ENCODE measurements at places on chromosomes 2 and 18.

DNA sequence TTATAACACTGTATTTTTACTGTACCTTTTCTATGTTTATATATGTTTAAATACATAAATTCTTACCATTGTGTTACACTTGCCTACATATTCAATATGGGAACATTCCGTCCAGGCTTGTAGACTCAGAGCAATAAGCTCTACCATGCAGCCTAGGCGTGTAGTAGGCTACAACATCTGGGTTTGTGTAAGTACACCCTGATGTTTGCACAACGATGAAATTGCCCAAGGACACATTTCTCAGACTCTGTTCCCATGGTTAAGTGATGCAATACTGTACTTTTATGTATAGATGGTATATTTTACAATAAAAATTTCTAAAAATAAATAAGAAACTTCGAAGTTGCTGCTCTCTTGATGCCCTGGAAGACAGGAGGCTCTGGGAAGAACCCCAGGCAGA, 38.4 kb downstream of the YPEL5 start:
- peak; percentile 95 for DNase-seq

- DNase-seq, result no peak
Observed at GRCh38 chr2:103383541-103383940, 621.7 kb downstream of the TMEM182 start.

DNA sequence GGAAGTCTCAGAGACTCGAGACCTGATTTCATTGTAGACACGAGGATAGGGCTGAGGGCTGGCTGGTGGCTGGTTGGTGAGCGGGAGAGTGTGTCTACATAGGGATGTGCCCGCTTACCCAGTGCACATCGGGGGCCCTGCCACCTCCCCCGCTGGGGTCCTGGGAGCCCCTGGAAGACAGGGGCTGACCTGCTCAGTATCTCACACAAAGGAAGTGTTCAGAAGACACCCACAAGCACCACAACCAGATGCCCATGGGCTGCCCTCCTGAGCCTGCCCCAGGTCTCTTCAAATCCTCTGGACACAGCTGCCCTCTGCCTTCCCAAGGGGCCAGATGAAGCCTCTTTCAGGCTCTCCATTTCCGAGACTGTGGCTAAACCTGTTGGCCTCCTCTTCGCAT, 43.1 kb downstream of the MYCN start:
- no peak for DNase-seq

DNA sequence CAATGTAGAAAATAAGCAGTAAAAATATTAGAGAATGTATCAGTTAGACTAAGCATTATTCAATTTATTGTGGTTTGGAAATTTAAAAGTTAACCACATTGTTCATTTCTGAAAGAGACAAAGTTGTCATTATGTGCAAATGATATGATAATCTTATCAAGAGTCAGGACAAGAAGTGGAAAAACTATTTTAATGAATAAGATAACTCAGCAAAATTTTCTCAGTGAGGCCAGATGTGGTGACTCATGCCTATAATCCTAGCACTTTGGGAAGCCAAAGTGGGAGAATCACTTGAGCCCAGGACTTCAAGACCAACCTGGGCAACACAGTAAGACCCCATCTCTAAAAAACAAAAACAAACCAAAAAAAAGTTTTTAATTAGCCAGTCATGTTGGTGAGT, 39.5 kb upstream of the CERS6 start:
- DNase-seq, result no peak

GRCh38 chr18:24814521-24814920, 354.1 kb downstream of the HRH4 start:
- no peak for DNase-seq

GRCh38 chr18:12361770-12362378, 15.2 kb downstream of the AFG3L2 start:
- DNase-seq, result no peak

GRCh38 chr18:54742659-54743604, 85.3 kb upstream of the RAB27B start:
- peak; percentile 3 for DNase-seq

DNA sequence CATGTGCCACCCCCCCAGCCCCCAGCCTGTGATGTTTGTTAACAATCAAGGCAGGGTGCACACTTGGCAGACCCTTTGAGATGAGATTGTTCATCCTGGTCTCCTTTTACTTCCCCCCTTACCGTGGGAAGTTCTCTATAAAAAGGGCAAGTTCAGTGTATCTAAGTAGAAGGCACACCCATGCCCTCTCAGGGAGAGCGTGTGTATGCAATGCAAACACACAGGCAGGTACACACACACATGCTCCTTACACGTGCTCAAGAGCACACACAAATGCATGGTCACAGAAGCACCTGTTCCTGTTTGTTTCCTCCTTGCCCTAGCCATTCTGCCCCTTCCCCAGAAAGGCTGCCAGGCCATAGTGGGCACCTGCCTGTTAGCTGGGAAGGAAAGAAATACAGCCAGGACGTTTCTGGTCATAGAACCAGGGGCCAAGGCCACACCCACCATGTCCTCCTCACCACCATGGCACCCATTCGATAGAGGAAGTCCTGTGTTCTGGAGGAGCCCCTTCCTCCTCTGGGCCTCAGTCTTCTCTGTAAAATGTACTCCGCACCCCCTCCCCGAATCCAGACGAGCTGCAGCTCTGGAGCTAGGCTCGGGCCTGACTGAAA, 3.1 kb downstream of the ATOH8 start:
- DNase-seq, result no peak

GRCh38 chr2:233079953-233080835, 20.1 kb downstream of the INPP5D start:
- DNase-seq, result no peak

- no peak for DNase-seq
Observed at GRCh38 chr18:2508678-2509077, 62.6 kb downstream of the METTL4 start.

- DNase-seq, result peak; percentile 39
Observed at GRCh38 chr18:23617412-23618014, 31.2 kb upstream of the NPC1 start.

GRCh38 chr2:69209482-69209881, 177.5 kb downstream of the GFPT1 start:
- no peak for DNase-seq

GRCh38 chr2:76977846-76978727, 544.1 kb downstream of the LRRTM4 start:
- no peak for DNase-seq

GRCh38 chr2:178074123-178075005, 1.8 kb upstream of the PDE11A start:
- peak; percentile 9 for DNase-seq

GRCh38 chr2:37664231-37664643, 7.2 kb downstream of the CDC42EP3 start:
- peak; percentile 70 for DNase-seq

DNA sequence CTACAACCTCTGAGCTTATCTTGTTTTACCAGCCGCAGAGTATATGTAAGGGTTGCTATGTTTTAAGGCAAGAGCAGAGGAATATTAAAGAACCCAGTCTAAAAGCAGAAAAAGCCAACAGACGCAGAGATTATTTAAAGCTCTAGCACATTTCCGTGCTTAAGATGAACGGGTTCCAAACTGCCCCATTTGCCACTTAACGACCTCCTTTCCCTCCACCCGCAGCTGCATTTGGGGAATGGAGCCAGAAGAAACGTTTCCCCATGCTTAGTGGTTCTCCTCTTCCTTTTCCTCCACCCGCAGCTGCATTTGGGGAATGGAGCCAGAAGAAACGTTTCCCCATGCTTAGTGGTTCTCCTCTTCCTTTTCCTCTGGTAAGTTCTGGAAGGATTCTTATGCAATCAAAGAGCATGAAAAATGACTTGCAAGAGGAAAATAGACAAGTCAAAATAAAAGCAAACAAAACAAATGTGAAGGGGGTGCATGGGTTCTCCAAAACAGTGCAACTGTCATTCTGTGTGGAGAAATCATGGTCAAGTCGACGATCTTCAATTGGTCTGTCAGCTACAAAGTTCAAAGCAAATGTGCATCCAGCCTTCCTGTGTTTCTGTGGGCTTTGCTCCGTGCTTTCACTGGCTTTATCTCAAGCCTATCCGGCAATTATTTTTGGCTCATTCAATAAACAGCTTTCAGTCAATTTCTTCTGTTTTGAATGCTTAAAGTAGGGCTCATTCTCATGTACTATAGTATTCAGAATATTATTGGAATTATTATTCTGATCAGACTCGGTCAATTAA, 57.8 kb downstream of the DIPK1C start:
- DNase-seq, result peak; percentile 7

GRCh38 chr2:128314348-128315121, 4.1 kb downstream of the HS6ST1 start:
- DNase-seq, result no peak

DNA sequence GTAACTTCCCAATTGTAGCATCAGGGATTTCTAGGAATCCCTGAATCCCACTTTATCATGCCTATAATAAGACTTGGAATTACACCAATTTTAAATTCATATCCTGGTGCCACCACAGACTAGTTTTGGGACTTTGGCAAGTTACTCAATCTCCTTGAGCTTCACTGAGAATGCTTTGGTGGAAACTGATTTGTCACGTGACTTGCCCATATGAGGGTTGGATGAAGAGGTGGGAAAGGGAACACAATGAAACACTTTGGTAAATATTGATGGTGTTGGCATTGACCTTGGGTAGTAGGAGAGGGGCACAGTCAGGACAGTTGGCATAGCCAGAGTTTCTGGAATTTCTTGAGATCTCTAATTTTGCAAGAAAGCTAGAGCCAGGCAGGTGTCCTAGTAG, 452.2 kb downstream of the SLC4A3 start:
- no peak for DNase-seq

DNA sequence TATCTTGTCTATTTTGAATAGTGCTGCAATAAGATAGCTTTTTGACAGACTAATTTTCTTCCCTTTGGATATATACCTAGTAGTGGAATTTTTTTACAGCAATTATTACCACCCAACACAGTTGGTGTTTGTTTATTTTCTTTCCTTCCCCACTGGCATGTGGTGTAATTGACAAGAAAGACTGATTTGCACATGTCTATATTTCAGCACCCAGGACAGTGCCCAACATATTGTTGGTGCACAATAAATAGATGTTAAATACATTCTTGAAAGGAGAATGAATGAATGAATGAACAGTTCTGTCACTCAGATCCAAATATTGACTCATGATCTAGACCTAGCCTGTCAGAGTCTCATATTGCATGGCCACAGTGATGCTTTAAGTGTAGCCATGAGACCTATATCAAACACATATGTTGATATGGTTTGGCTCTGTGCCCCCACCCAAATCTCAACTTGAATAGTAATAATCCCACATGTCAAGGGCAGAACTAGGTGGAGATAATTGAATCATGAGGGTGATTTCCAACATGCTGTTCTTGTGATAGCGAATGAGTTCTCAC, 538.2 kb downstream of the NYAP2 start:
- peak; percentile 2 for DNase-seq

DNA sequence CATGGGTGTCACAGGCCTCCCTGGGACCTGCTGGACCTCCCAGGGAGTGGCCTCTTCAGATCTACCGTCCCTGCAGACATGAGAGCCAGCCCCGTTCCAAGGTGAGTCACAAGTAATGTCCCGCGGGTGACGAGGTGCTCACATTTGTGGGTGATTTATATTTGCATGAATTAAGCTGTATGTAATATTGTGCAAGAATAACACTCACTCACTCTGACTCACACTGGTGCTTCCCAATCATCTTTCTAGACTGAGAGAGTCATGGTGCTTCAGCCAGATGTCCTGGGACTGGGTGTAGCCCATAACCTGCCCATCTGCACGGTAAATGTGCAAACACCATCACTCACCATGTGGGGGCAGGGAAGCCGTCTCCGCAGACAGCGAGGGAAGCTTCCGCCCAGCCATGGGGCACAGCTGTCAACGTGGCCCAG, 347.5 kb upstream of the SALL3 start:
- DNase-seq, result peak; percentile 45

DNA sequence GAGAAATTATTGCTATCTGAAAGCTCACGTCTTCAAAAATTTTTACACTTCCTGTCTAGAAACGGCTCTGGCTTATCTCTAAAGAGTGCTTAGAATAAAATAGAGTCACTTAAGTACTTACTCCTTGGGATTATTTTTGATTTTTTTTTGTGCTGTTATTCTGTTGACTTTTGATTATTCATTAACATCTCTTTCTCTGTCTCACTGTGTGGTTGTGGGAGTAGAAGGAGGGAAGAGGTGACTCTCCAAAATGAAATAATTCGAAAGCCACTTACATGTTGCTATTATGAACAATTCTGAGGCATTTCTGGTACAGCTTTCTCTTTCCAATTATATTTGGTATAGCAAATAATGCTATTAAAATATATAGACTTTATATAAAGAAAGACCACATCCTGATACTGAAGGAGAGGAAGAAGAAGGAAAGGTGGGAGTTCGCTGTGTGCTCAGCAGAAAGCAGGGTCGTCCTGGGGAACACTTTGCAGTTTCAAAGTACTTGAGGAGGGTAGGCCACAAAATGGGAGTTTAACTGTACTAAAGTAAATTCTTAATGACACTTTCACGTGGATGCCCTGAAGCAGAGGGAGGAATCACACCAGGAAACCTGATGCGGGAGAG, 9.6 kb upstream of the MMADHC start:
- DNase-seq, result no peak

Data from inflammatory macrophage treated with lipopolysaccharide for 1 hour (primary cell).